Transverse colon (tissue), 4 donors: ENCODE measurements at places on chromosomes 3 and 15.

- no peak overlapping the region for H3K4me3 ChIP-seq
- H3K27ac ChIP-seq: peak overlapping the region; percentile 78
- no peaks in the 10 kb centered on the region for H3K36me3 ChIP-seq
- peaks cover 7% of the 10 kb centered on the region for H3K4me1 ChIP-seq
Observed at GRCh38 chr3:27326202-27326601, 43.0 kb downstream of the NEK10 start.

GRCh38 chr3:128495435-128495970 is 2.5 kb upstream of the GATA2 start:
- H3K4me3 ChIP-seq: no peak overlapping the region
- peaks cover 100% of the 10 kb centered on the region for H3K27me3 ChIP-seq
- H3K36me3 ChIP-seq: no peaks in the 10 kb centered on the region
- peaks cover 9% of the 10 kb centered on the region for H3K4me1 ChIP-seq
- H3K27ac ChIP-seq: no peak overlapping the region
- no peak for DNase-seq

GRCh38 chr3:69094467-69095205 is 9.9 kb downstream of the ARL6IP5 start:
- peaks cover 86% of the 10 kb centered on the region for H3K4me1 ChIP-seq
- H3K27me3 ChIP-seq: no peaks in the 10 kb centered on the region
- no peaks in the 10 kb centered on the region for H3K36me3 ChIP-seq
- peak overlapping the region; percentile 80 for H3K27ac ChIP-seq
- DNase-seq: no peak
- no peak overlapping the region for H3K4me3 ChIP-seq

DNA sequence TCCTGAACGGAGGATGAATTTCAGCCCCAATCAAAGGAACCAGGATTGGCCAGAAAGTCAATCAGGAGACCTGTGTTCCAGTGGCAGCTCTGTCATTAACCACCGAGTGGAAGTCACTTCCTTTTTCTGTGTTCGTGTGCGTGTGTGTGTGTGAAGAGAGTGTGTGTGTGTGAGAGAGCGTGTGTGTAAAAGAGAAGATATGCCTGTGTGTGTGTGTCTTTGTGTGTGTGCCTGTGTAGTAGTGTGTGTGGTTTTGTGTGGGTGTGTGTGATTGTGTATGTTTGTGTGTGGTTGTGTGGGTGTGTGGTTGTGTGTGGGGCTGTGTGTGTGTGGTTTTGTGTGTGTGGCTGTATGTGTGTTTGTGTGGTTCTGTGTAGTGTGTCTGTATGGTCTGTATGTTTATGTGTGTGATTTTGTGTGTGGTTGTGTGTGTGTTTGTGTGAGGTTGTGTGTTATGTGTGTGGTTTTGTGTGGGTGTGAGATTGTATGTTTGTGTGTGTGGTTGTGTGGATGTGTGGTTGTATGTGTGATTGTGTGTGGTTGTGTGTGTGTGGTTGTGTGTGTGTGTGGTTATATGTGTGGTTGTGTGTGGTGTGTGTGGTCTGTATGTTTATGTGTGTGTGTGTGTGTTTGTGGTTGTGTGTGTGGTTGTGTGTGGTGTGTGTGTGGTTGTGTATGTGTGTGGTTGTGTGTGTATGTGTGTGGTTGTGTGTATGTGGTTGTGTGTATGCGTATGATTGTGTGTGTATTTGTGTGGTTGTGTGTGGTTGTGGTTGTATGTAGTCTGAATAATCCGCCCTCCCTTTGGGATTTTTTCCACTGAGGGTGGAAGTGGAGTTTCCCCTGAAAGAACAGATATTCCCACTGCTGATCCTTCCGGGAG is 314.4 kb downstream of the SHQ1 start:
- no peak for DNase-seq
- no peaks in the 10 kb centered on the region for H3K27me3 ChIP-seq
- no peaks in the 10 kb centered on the region for H3K36me3 ChIP-seq
- no peaks in the 10 kb centered on the region for H3K4me1 ChIP-seq
- H3K4me3 ChIP-seq: no peak overlapping the region
- H3K27ac ChIP-seq: no peak overlapping the region

- H3K4me1 ChIP-seq: peaks cover 3% of the 10 kb centered on the region
- no peak overlapping the region for H3K4me3 ChIP-seq
- no peak overlapping the region for H3K27ac ChIP-seq
- H3K27me3 ChIP-seq: no peaks in the 10 kb centered on the region
- H3K36me3 ChIP-seq: no peaks in the 10 kb centered on the region
Observed at GRCh38 chr3:110414855-110415254, 656.8 kb upstream of the NECTIN3 start.
